ENCODE measurements at places on chromosomes 1 and 21.

DNA sequence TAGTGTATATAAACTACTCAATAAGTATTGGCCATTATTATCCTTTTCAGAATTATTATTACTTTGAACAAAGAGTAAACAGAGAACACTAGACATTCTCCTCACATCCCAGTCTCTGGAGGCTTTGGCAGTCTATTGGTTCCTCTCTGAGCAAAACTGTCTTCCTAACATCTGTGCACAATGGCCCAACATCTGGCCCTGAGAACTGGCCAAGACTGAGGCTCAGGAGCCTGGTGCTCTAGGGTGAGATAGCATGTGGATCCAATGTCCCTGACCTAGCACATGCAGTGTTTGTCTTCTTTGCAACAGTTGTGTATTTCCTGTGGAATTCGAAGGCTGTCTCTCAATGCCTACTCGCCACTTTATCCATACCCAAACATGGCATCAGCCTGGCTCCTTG lies 313.2 kb upstream of the KAZN start:
- no peak for DNase-seq

DNA sequence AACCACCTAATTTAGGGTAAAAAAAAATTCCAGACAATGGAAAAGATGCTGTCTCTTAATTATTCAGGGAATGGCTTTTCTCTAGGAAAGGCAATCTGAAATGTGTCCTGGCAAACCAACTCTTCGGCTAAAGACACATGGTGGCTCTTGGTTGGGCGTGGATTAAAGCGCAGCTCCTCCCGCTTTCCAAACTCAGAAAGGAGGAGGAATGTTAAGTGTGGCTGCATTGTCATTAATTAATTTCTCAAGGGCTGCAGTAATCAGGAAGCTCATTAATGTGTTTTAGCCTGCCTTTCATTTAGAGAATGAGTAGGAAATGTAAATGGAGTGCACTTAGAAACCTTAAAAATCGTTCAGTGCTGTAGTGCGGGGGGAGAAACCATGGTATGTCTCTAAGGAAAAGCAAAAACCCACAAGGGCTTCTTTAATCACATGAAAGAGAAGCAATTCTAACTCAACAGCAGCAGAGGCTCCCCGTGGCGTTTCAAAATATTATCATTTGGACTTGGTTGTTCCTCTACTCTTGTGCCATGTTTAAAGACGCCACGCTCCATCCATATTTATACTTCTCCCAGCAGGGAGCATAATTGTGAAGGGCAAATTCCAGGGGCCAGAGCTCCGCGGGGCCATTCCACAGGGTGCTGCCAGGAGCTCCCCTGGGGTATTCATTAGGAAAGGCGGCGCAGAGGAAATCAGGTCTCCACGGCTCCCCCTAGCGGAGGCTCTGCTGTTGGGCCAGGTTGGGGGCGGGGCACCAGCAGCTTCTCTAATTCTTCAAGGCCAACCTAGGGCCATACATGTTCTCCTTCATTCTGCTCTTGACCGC lies 91.9 kb upstream of the SSX2IP start:
- peak; percentile 79 for DNase-seq

GRCh38 chr1:66705110-66705509 lies 47.1 kb upstream of the DYNLT5 start:
- peak; percentile 80 for DNase-seq

- peak; percentile 74 for DNase-seq
Measured at GRCh38 chr21:33036430-33037162, 10.9 kb downstream of the OLIG2 start.

- DNase-seq = no peak
Measured at GRCh38 chr21:36606287-36606982, 92.5 kb upstream of the SIM2 start.

- no peak for DNase-seq
Measured at GRCh38 chr1:92585831-92586230, 99.1 kb upstream of the GFI1 start.

GRCh38 chr21:28144653-28145052 lies 848.0 kb downstream of the LTN1 start:
- no peak for DNase-seq

DNA sequence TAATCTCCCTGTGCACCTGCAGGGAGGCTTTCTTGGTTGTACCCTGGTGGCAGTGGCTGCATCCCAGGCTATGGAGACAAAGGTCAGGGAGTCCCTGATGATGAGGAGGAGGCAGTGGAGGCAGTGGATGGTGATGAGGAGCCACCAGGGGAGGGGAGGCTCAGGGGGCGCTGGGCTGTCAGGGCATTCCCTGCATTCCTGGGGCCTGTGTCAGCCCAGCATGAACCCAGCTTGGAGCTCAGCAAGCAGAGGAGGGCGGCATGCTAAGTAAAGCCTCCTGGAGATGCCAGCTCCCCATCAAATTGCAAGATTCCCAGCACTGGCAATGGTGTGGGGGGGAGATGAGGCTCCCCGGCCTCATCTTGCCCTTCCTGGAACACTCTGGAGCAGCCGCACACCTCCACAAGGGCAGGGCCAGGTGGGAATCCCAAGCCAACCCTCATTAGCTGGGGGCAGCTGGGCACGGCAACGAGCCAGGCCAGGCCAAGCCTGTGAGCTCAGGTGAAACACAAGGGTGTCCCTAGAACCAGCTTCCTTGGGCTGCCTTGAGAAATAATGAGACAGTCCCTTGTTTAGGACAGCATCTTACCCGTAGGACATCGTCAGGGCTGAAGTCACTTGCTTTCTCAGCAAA lies 469.5 kb downstream of the MATN1 start:
- no peak for DNase-seq

DNA sequence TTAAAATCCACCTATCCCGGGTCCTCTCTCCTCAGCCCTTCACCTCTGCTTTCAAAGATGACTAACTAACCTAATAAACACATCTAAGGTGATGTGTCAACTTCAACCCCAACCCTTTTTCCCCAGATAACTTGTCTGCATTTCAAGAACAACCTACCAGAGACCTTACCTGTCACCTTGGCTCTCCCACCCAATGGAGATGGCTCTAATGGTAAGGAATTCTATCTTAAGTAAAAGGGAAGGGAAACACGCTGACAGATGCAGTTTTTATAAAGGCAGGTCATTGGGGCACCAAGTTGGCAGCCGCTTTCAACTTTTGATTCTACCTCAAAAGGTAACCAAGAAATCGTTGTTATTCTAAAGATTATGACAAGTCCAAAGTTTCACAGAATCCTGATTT lies 37.6 kb downstream of the MRPL39 start:
- no peak for DNase-seq

GRCh38 chr21:33670076-33670978 lies 28.0 kb downstream of the ITSN1 start:
- DNase-seq = no peak

DNA sequence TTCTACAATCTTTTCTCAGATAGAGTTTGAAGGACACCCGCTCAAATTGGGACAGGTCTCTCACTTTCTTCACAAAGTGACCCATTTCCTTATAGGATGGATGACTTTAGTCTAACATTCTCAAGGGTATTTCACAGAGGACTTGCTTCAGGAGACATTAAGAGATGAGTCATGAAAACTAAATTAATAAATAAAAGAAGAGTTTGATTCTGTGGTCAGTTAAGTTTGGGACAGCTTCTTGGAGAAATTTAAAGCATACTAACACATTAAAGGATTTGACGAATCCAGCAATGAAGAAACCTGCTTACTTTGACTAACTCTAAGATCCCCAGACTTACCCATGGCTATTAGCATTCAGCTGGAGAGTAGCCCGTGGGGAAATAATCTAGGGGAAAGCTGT lies 95.6 kb upstream of the RAB3GAP2 start:
- no peak for DNase-seq

GRCh38 chr1:1625404-1625775 lies 6.6 kb upstream of the MMP23B start:
- DNase-seq = no peak

DNA sequence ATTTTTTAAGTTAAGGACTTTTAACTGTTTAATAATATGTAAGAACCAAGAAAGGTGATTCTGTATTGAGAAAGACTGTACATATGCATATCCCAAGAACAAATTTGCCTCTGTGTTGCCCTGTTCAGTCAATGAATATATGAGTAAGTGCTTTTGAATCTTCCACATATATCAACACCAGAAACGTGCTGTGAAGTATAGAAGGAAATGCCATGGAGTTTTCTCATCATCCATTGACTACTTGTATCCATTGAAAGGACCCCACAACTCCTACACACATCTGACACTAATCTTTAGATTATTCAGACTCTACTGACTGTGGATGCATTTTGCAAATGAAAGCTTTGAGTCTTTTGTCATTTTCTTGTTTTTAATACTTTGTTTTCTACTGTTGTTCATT lies 366.9 kb downstream of the S1PR1 start:
- no peak for DNase-seq

GRCh38 chr21:33117101-33117888 lies 47.4 kb downstream of the OLIG1 start:
- no peak for DNase-seq

DNA sequence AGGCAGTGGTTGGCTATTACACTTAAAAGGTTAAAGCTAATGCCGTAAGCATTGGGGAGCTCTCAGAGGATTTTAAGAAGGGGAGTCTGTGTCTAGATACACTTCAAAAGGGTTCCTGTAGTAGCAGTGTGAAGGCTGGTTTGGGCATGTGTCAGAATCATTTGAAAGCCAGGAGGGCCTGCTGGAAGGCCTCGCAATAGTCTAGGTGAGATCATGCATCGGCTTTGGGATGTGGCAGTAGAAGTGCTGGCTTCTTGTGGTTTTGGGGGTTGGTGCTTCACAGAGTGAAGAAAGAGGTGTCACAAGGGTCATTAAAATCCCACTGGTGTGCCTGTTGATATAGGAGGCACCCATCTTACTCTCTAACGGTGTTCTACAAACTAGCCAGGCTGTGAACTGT lies 85.7 kb downstream of the ST6GALNAC3 start:
- no peak for DNase-seq

- peak; percentile 92 for DNase-seq
Measured at GRCh38 chr1:159854693-159855192, 7.7 kb downstream of the VSIG8 start.

GRCh38 chr1:97668945-97669344 lies 251.9 kb downstream of the DPYD start:
- peak; percentile 51 for DNase-seq
